NCI-H446 (cell line): ENCODE measurements at places on chromosomes 5 and 9.

DNA sequence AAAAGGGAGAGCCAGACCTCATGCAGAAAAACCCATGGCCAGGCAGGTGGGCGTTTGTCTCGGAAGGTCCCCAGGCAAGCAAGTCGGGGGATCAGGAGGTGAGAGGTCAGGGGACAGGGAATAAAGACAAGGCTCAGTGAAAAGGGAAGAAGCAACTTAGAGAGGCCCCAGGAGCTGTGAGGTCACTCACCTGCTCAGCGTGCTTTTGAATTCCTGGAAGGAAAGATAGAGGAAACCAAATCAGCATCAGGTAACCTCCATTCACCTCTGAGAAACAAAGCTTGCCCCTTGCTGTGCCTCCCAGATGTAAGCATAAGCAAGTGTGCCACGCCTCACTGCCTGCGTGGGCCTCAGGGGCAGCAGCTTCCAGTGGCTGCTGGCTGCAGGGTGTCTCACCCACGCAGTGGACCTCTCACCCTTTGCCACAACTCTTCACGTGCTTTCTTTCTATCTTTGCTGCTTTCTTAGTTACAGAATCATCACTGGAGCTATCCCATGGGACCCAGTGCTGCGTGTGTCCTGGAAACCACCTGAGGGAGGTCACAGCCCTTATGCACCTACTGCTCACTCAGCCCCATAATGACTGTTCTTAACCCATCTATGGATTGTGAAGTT is 6.0 kb downstream of the TRIM7 start:
- no peak for DNase-seq

- no peak for DNase-seq
Measured at GRCh38 chr5:143402553-143403333, 743 bp downstream of the NR3C1 start.

DNA sequence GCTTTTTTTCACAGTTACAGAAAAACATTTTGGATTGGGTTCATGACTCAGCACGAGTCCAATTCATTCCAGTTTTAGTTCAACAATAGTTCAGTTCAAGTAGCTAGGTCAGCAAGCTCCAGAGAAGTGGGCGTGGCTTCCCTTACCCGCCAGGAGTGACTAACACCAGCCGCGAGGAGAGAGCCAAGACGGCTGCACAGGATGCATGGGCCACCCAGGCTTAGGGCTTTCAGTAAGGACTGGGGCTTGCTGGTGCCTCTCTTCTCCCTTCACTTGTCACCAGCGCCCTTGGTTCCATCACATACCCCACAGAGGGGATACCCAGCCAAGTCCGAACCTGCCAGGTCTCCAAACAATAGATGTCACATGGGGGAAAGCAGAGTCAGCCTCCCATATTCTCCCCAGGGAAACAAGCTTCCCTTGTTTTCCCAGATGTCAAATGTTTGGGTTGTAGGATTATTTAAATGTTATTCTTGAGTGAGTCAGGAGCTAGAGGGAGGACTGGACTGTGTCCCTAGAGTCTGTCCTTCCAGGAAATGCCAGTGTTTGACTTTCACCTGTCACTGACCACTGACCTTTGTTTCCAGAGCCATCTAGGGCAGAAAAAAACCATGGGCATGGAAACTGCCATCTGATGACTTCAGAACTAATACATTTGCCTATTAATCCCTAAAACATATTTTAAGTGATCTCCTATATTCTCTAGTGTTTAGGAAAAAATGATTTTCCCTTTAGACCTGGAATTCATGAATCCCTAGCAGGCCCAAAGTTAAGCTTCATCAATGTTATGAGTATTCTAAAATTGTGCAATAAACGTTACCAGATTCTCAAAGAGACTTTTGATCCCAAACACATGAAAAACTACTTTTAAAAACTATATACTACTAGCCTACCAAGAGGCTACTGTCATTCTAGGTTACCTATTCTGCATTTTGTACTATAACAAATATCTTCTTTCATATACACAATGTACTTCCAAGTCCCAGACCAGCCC is 51.9 kb downstream of the NIPAL4 start:
- DNase-seq, result no peak

- DNase-seq, result no peak
Measured at GRCh38 chr9:18472841-18473251, 1.1 kb upstream of the ADAMTSL1 start.

DNA sequence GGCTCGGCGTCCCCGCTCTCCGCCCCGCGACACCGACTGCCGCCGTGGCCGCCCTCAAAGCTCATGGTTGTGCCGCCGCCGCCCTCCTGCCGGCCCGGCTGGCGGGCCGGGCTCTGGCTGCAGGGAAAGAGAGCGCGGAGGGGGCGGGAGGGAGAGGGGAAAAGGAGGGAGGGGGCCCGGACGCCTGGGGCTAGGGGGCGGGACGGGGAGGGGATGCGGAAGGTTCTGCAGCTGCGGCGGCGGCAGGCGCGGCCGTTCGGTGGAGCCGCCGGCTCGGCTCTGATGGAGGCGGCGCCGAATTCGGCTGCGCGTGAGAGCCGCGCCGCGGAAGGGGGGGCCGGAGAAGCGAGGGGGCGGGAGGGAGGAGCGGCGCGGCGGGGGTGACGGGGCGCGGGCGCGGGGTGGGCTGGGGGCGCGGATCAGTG is at the start of gene MARCHF11:
Gene MARCHF11, minus strand, starts transcription at position 281 of the 425 bp plus-strand sequence. Its CDS starts 216 bp downstream, at position 65.
- DNase-seq, result no peak
